ENCODE measurements at places on chromosomes 12 and 14. TPM values are rescaled to one million over a fixed set of nuclear protein-coding genes. Genes with fewer than 3 reads are reported as not detected.

GRCh38 chr12:30989754-30990153, 63.2 kb downstream of the TSPAN11 start:
- DNase-seq, result peak; percentile 20

GRCh38 chr14:99174081-99174769, 97.8 kb downstream of the BCL11B start:
- DNase-seq, result no peak

GRCh38 chr12:18919871-18920511, 182.1 kb downstream of the CAPZA3 start:
- DNase-seq, result peak; percentile 81

GRCh38 chr12:179131-179884, 34.6 kb downstream of the SLC6A12 start:
- DNase-seq, result no peak

DNA sequence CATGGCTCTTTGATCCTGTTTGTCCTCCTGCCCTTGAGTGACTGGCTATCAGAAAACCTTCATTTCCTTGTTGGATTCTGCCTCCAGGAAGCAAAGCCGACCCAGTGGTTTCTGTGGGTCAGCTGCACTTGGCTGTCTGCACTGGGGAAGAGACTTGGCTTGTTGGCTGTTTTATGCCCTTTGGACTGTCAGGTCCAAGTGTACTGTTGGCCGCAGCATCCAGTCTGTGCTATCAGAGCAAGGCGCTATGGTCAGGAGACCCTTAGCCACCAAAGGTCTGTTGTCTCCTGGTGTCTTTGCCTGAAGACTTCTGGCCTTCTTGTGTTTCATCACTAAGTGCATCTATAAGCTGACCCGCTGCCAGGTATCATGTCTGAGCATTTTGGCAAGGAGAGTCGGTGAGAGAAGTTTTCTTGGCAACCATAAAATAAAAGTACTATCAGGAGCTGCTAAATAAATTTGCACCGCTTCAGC, 177.4 kb upstream of the HIF1A start:
- peak; percentile 69 for DNase-seq

- DNase-seq, result no peak
These were observed 21.9 kb upstream of the CIPC start for GRCh38 chr14:77076113-77076631.

GRCh38 chr14:77615361-77616132, 890 bp downstream of the SPTLC2 start:
- peak; percentile 43 for DNase-seq

DNA sequence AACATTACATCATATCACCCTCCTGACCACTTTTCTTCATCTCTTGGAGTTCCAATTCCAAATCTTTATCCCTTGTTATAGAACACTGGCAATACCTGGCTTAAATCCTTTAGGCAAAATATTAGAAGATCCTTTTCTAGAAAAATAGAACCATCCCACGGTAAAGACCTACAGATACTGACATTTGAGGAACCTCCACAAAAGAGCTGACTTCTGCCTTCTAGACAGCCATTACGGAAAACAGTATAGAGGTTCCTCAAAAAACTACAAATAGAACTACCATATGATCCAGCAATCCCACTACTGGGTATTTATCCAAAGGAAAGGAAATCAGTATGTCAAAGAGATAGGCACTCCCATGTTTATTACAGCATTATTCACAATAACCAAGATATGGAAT, 241.7 kb upstream of the AMIGO2 start:
- no peak for DNase-seq

DNA sequence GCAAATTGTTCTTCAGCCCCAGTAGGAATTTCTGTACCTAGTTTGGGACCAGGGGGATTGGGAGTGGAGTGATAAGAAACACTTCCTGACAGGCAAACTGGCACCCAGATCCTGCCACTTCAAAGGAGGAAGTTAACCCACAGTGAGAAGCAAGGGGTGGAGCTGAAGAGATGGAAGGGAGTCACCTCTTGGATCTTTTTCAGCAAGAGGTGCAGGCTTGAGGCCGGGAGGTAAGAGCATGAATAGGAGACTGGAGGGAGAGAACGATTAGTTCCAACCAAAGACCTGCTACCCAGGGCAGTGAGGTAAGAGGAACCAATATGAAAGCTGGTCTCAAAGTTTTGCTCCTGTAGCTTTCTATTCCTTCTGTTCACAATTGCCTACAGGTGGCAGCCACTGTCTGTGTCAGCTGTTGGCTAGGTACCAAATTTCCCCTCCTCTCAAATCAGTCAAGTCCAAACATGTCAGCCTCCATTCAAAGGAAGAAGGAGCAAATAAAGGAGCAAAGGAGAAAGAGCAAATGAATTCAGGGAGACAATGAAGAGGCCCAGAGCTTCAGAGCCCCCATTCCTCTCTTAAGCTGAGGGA, 14.9 kb upstream of the TAC3 start:
- DNase-seq, result no peak

- DNase-seq, result no peak
These were observed 2.9 kb upstream of the BDKRB1 start for GRCh38 chr14:96252999-96253539.

DNA sequence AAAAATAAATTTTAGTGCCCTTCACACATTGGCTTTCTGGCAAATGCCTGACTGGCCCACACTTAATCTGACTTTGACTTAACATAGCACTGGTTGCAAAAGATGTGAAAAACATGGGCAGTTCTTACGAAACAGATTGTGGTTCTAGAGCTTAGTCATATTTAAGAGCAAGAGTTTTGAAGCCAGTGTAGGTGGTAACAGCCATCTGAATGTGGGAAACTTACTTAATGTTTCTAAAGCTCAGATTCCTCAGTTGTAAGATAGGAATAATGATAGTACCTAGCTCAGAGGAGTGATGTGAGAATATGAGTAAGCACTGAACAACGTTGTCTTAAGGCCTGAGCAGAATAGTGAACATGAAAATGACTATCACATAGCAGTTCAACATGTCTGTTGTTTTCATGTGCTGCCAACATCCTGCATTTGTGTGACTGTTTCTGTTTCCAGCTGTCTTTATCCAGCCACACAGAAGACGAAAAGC, 262.7 kb downstream of the SYT1 start:
- no peak for DNase-seq

DNA sequence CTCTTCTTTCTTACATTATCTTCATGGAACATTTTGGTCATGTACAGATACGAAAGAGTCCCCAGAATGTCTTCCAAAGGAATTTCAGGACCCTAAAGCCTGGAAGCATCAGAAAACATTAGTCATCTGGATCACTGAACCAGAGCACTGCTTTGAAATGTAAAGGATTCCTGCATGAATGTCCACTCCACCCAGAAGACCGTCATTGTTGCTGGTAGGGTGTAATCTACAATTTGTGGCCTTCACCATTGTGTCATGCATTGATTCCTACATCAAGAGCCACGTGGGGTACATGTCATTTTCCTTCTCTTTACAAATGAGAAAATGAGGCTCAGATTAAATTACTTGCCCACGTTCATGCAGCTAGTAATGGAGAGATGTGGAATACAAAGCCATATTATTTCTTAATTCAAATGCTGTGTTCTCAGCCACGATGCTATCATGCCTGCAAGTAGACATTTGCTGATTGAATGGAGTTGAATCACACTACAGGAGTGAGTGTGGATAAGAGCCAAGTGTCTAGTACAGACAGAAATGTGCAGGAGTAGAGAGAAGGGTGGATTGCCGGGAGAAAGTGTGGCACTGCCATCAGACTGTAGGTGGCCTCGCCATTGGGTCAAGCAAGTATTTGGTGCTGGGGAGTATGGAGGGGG, 231.2 kb downstream of the C12orf75 start:
- no peak for DNase-seq

- no peak for DNase-seq
These were observed 135.1 kb upstream of the PDZRN4 start for GRCh38 chr12:41053046-41053445.

GRCh38 chr12:122150127-122150681, 23.8 kb downstream of the IL31 start:
- DNase-seq, result no peak

DNA sequence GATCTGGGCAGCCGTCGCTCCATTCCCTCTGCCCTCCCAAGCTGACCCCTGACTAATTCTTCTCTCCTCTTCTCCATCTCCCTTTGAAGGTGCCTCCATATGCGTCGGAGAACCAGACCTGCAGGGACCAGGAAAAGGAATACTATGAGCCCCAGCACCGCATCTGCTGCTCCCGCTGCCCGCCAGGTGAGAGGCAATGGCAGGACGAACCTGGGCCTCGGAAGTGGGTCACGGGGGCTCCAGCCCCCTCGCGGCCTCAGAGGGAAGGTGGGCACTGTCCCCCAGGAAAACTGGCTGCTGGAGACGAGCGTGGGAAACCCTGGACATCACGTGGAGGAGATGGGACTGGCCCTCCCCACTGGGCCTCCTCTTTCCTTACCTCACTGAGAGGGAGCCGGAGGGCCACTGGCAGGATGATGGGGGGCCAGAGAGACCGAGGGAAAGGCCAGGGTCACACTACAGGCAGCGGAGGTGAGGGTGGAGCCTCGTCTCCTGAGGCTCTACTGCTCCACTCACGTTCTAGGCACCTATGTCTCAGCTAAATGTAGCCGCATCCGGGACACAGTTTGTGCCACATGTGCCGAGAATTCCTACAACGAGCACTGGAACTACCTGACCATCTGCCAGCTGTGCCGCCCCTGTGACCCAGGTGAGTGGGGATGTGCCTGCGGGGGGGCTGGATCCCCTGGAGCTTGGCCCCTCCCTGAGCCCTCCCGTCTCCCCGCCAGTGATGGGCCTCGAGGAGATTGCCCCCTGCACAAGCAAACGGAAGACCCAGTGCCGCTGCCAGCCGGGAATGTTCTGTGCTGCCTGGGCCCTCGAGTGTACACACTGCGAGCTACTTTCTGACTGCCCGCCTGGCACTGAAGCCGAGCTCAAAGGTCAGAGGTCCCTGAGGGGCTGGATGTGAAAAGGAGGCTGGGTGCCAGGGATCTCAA, 806 bp downstream of the LTBR start:
- DNase-seq, result no peak

DNA sequence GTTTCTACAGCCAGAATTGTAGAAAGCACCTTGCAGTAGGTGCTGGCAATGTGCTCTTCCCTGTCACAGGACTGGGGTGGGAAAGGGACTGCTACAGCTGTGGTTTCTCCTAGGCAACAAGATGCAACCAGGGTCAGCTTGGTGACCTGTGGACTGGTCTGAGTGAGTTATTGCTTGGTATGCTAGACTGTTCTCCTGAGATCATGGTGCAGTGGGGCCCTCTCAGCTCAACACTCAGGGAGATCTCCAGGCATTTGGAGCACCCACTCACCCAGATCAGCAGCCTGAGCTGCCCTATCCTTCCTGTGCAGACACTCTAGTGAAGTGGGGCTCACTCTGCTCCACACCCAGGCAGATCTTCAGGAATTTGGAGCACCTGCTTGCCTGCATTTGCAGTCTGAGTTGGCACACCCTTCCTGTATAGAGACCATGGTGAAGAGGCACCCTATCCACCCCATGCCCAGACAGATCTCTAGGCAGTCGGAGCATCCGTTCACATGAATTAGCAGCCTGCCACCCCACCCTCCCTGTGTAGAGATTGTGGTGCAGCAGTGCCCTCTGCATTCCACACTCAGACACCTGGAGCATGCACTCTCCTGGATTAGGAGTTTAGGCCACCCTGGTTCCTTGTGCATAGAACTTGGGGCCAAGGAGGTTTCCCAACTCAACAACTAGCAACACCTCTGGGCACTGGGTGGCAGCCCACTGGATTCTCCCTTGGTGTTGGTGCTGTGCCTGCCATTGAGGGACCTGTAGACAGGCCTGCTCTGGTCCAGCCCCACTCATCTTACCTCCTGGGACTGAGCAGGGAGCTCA, 3.8 kb upstream of the FAM186B start:
- peak; percentile 55 for DNase-seq

DNA sequence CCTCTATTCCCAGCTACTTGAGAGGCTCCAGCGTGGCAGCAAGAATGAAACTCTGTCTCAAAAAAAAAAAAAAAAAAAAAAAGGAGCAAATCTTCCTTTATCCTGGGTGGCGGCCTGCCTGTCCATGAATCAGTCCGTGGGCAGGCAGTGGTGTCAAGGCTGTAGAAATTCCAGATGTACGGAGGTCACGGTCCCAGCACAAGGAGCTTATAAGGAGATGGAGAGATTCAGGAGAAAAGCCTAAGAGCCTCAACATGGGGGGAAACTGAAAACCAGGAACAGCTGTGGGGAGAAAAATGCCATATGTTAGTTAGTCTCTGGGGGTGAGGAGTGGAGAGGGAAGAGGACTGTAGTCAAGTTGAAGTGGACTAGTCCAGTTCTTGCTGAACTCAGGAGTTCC, 130.5 kb upstream of the CRY1 start:
- no peak for DNase-seq

- no peak for DNase-seq
These were observed 320.0 kb downstream of the RAD51B start for GRCh38 chr14:68139431-68140075.

- DNase-seq, result no peak
These were observed 12.9 kb upstream of the ORAI1 start for GRCh38 chr12:121613462-121613861.

DNA sequence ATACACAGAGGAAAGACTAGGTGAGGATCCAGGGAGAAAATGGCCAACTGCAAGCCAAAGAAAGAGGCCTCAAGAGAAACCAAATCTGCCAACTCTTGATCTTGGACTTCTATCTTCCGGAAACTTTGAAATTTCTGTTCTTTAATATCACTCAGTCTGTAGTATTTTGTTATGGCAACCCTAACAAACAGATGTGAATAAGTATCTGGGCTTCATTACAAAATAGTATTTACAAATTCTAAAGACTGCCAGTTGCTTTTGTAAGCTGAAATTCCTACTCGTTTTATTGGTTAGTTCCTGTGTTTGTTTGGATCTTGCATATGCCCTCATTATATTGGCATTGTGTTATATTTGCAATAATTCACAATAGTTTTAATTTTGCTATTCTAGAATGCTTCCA, 143.2 kb upstream of the USP15 start:
- DNase-seq, result no peak

GRCh38 chr12:41979574-41979973, 165.1 kb downstream of the GXYLT1 start:
- no peak for DNase-seq

The HOXC12 gene
- polyA plus RNA-seq, result not detected

The ATP2B1 gene
- polyA plus RNA-seq, result 95.6 TPM

The RNASE1 gene
- polyA plus RNA-seq, result 107 TPM

The MYH6 gene
- polyA plus RNA-seq, result 0.03 TPM

The PCED1B gene
- 4.3 TPM for polyA plus RNA-seq

The PDE3A gene
- polyA plus RNA-seq, result 62.0 TPM

The CLEC2D gene
- polyA plus RNA-seq, result 9.9 TPM

The RNU4-1 gene
- polyA plus RNA-seq, result not detected

The MGST1 gene
- polyA plus RNA-seq, result 118 TPM

The ADAM21 gene
- 0.09 TPM for polyA plus RNA-seq

The ABCD2 gene
- polyA plus RNA-seq, result 0.67 TPM
